ENCODE measurements at places on chromosomes 5 and 9.

GRCh38 chr5:175840050-175840841, 31.1 kb upstream of the CPLX2 start:
- DNase-seq, result no peak

- DNase-seq, result no peak
These were observed 202.8 kb downstream of the CWC27 start for GRCh38 chr5:64971513-64971912.

DNA sequence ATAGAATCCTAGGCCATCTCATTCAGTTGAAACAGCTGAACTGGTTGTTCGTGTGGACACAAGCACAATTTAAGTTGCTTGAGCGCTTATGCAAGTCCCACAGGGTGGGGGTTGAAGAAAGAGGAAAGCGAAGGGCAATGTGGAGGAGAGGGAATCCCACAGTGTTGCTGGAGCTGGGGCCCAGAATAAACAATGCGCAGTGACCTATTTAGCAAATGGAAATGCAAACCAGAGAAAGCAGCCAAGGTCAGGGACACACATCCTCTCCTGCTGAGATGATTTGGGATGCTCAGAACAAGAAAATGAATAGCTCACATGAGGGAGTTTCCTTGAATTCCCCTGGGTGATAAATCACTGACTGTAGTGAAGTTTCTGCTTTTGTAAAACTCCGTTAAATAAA, 838.3 kb downstream of the TLE4 start:
- peak; percentile 80 for DNase-seq

- peak; percentile 90 for DNase-seq
These were observed at the start of gene PDE4D for GRCh38 chr5:59893429-59894227. PDE4D (minus strand) TSS chr5:59893726.

DNA sequence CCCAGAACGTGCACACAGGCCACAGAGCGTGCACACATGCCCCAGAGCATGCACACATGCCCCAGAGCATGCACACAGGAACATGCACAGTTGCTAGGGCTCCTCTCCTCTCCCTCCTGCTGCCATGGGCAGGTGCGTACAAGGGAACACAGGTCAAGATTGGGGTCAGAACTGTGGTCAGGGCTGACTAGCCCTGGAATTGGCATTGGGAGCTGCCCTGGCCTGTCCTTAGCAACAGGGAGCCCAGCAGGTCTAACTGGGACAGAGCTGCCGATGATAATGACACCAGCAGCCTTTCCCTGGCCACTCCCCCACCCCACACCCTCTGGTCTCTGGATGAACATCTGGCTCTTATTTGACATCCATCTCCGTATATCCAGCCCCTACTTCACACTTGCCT, 8.0 kb downstream of the PCDH1 start:
- DNase-seq, result no peak

- DNase-seq, result no peak
These were observed 274.5 kb downstream of the GADD45G start for GRCh38 chr9:89879276-89879675.

GRCh38 chr5:93192087-93192486, 388.9 kb downstream of the NR2F1-AS1 start:
- DNase-seq, result peak; percentile 68

GRCh38 chr5:34552686-34553085, 103.4 kb upstream of the RAI14 start:
- no peak for DNase-seq

- DNase-seq, result no peak
These were observed 2.4 kb upstream of the LCN8 start for GRCh38 chr9:136760424-136760823.

GRCh38 chr9:123361086-123361730, 5.2 kb downstream of the CRB2 start:
- no peak for DNase-seq

- DNase-seq, result no peak
These were observed 44.2 kb downstream of the SH3PXD2B start for GRCh38 chr5:172410160-172410559.

GRCh38 chr9:38024036-38024681, 44.9 kb downstream of the SHB start:
- peak; percentile 54 for DNase-seq

DNA sequence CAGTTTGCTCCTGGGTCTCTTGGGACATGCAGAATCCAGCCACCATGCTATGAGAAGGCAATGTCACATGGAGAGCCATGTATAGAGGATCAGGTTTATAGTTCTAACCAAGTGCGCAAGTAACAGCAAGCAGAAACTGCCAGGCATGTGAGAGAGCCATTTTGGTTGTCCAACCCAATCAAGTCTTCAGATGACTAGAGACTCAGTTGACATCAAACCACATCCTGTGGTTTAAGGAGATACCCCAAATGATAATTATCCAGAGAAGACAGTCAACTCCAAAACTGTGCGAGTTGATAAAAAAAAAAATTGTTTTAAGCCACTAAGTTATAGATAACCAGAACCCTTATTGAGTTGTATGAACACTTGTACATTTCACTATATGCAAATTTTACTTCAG, 40.2 kb downstream of the TMEM232 start:
- no peak for DNase-seq

- DNase-seq, result no peak
These were observed 18.5 kb downstream of the OLFM1 start for GRCh38 chr9:135105938-135106491.

GRCh38 chr5:141855265-141856036, 22.8 kb downstream of the PCDH1 start:
- DNase-seq, result peak; percentile 61

- DNase-seq, result no peak
These were observed 309.8 kb downstream of the IRX2 start for GRCh38 chr5:2441495-2442180.

- no peak for DNase-seq
These were observed 34.3 kb upstream of the PDZD2 start for GRCh38 chr5:31604644-31605043.

DNA sequence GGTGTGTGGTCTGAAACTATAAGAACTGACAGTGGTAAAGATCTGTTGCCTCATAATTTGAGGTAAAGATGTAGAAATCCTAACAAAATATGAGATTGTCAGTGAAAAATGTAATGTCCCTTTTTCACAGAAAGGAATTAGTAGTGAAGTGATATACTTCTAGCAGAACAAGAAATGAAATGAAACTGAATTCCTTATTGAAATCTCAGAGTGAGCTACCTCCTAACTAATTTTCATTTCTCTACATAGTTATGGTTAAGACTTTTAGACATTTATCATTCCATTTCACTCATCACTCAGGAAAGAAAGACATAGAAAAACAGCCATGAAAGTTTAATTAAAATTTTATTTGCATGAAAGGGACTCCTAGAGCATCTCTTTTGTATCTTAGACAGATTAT, 48.7 kb downstream of the TMEM174 start:
- DNase-seq, result no peak

GRCh38 chr9:105319202-105319813, 74.9 kb downstream of the SLC44A1 start:
- DNase-seq, result no peak

DNA sequence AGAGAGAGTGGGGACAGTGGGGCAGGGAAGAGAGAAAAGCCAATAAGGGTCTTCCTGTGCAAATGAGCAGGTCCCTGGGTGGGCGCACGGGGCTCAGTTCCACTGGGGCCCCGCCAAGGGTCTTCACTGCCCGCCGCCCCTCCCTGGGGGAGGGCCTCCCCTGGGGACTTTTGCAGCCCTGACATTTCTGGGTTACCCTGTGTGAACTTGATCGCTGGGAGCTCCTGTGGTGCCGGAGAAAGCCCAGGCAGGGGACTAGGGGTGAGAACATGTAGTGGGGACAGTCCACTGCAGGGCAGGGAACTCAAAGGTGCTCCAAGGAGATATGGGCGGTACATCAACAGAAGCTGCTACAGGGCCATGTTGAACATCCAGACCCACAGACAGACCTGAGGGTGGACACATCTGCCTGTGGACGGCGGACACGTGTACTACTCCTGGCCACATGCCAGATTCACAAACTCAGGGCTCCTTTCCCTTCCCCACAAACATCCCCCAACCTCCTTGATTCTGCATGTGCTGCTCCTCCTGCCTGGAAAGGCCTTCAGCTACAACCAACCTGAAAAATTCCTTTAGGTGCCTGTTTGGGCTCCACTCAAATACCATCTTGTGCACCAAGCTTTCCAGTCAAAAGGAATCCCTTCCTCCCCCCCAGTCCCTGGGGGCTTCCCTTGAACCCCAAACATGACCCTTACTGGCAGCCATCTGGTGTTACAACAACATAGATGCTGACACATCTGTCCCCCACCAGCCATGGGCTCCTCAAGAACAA, 43.0 kb upstream of the NEK6 start:
- no peak for DNase-seq

DNA sequence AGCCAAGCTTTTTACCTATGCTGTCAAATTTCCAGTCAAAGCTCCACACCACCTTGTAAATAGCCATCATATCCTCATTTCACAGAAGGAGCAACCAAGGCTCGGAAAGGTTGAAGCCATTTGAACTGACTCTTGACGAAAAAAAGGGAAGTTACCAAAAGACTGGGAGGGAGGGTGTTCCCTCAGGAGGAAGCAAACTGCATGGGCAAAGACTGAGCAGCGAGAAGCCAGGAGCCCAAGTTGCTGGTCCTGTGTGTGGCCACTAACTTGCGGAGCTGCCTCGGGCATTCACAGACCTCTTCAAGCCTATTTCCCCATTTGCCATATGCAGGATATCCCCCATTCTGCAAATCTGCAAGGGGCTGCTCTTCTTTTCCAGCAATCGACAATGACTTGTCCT, 37.4 kb downstream of the TTLL11 start:
- no peak for DNase-seq

- no peak for DNase-seq
These were observed 170.3 kb downstream of the PJA2 start for GRCh38 chr5:109239456-109239855.

- DNase-seq, result no peak
These were observed 21.1 kb downstream of the EXOSC2 start for GRCh38 chr9:130714586-130715110.

DNA sequence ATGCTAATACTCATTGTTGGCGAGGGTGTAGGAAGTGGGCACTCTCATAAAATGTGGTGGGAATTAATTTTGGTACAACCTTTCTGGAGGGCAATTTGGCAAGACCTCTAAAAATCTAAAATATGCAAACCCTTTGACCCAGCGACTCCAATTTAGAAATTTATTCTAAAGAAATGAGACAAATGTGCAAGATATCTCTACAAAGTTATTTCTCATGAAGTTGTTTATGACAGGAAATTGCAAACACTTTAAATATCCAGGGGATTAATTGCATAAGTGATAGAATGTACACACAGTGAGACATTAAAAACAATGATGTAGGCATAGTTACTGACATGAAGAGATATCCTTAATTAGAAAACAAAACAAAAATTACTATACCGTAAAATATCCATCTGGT, 246.3 kb upstream of the MAP3K1 start:
- DNase-seq, result no peak

- DNase-seq, result no peak
These were observed 657.6 kb downstream of the CCDC171 start for GRCh38 chr9:16210440-16210839.

GRCh38 chr9:100350188-100350587, 2.6 kb downstream of the TEX10 start:
- no peak for DNase-seq

DNA sequence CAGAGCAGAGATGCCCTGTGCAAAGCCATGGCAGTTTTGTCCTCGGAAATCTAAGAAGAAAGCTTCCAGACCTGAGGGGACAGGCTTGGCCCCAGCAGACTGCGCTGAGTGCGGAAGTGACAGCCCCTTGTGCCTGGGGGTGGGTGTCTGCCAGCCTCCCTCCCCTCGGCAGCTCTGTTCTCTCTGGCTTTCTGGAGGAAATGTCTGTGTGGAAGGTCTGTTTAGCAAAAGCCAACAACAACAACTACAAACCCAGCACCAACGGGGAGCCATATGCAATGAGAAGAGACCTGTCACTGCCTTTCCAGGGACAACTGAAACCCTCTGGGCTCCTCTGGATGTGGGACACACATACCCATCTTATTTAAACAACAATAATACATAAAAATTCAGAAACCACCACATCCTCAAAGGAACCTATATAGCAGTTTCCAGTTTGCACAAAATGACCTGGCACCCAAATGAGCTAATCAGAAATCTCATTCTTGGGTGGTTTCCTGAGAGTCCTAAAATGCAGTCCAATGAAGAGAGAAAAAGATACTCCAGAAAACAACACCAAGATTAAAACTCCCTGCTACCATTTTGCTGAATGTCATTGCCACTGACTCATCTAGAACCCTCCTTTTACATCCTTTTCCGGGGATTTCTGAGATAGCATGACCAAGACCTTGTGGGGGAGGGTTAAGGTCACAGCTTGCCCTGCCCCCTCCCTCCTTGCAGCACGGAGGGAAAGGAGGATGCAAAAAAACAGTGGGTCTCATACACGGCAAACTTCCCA, 97.7 kb downstream of the AK8 start:
- DNase-seq, result no peak

- DNase-seq, result no peak
These were observed 18.4 kb upstream of the TPM2 start for GRCh38 chr9:35708146-35708545.

DNA sequence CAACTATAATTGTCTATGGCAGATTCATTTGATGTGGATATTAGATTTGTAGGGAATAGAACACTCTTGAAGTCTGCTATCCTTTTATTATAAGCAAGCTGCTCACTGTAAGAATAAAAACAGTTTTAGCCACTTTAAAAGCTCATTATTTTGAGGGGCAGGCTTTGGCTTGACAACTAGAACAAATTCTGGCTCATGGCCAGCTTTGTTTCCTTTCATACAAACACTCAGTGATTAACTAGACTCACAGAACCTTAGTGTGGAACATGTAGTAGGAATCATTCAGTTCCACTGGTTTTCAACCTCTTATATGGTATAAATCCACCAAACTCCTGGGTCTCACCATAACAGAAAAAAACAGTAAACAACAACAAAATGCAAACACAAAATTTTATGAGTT, 27.4 kb upstream of the CEP120 start:
- peak; percentile 43 for DNase-seq

DNA sequence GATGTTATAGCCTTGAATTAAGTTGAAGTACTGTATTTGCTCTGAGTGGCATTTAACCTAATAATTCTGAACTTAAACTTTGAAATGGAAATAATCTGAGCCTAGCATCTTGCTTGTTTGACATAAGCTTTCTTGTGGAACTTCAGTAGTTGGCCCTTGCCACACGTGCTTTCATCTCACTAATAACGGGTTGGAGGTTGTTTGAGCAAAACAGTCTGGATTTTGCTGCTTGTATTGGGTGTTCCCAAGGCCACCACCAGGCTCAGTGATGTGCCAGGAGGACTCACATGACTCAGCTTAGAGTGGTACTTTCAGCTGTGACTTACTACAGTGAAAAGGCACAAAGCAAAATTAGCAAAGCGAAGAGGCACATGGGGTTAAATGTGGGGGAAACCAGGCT, 35.7 kb downstream of the SECISBP2 start:
- DNase-seq, result no peak
